ENCODE measurements at places on chromosomes 5 and 9.

DNA sequence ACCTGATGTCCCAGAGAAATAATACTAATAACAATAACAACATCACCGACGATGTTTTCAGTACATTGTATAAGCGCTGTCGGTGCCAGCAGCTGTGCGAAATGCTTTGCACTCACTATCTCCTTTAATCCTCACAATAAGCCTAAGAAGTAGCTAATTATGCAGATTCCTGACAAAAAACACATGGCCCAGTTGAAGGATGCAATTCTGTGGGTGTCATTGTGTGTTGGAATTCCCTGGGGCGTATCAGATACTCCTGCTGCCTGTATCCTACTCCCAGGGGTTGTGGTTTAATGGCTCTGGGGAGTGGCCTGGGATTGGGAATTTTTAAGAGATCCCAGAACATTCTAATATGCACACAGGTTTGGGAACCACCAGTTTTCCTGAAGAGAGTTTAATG is 154.0 kb downstream of the RGS3 start:
- no peak for DNase-seq

- DNase-seq, result peak; percentile 51
Measured at GRCh38 chr9:133994353-133995011, 2.4 kb upstream of the VAV2 start.

DNA sequence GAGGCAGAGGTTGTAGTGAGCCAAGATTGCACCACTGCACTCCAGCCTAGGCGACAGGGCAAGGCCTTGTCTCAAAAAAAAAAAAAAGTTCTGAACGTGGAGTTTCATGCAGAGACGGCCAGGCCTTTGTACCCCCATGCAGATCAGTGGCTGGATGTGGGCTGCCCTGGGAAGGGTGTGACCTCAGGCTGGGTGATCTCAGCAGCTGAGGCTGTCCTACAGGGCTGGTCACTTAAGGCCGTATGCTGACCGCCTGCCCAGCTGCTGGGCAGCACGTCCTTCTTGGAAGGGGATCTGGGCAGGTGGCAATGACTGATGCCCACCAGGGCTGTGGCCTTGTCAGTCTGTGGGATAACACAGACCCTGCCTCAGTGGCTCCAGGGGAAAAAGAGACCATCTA is 37.2 kb upstream of the GRHPR start:
- DNase-seq, result no peak

- no peak for DNase-seq
Measured at GRCh38 chr5:81147886-81148571, 85.1 kb upstream of the CKMT2 start.

DNA sequence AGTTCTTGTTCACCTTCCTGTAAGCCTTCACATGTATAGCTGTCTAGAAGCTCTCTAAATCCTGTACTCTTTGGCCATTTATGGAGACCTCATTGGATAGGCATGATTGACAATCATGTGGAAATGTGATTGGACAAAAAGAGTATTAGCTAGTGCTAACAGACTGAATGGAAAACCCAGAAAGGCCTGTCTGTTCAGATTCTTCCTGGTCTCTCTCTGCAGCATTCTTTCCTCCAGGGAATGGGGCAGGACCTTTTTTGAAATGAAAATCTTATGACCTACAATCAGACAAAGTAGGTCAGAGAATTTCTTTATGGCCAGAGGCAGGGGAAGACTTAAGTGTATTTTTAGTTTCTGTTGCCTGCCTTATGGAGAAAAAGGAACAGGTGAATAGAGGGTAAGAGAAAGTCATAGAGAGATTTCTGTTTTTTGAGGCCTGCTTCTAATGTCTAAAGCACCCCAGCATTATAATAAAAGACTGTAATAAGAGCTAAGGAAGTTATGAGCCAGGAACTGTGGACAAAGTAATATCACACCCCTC is 152.4 kb upstream of the CCDC152 start:
- DNase-seq, result no peak

GRCh38 chr5:172005708-172006320 is 624 bp downstream of the FBXW11 start:
- DNase-seq, result peak; percentile 12

DNA sequence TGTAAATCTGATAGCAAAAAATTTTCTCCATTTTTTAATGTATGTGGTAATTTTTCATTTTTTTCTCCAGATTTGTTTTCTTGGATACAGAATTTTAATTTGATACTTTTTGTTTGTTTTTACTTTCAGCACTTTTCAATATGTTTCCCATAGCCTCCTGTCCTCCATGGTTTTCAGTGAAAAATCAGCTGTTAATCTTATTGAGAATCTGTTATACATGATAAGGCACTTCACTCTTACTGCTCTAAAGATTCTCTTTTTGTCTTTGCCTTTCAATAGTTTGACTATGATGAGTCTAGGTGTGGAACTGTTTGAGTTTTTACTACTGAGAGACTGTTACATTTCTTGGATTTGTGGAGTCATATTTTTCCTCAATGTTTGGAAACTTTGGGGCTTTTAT is 455.7 kb upstream of the NUDT12 start:
- DNase-seq, result no peak

DNA sequence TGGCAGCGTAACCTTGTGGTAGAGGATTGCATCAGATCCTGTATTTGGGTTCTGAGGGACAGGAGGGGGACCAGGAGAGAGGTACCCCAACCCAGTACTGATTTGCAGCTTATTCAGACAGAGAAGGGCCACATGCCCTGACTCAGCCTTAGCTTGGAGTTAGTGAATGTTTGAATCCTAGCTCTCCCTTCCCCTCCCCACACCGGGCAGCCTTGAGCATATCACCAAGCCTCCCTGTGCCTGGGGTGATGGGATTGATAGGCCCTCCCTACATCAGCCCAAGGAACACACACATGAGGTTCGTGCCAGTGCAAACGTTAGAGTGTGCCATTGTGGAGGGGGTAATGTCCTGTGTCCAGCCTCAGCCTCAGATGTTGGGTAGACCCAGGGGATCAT is 71.9 kb downstream of the AMBP start:
- DNase-seq, result no peak

DNA sequence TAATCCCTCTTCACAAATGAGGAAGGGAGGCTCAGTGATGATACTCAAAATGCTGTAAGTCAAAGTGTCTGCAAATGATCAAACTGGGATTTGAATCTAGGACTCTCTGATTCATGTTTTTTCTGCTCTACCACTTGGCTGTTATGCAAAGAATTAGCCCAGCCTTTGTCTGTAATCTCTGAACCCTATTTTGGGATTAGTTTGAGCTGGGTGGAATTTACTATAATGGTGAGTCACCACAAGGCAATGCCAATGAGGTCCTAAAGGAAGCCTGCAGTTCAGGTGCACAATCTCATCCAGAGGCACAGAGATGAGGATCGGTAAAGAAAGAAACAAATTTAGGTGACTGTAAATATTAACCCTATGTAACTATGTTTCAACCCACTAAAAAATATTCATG is 29.2 kb downstream of the RFK start:
- no peak for DNase-seq

GRCh38 chr5:150340614-150341255 is 16.8 kb upstream of the TCOF1 start:
- no peak for DNase-seq

- no peak for DNase-seq
Measured at GRCh38 chr5:149563466-149563865, 12.2 kb upstream of the CSNK1A1 start.

DNA sequence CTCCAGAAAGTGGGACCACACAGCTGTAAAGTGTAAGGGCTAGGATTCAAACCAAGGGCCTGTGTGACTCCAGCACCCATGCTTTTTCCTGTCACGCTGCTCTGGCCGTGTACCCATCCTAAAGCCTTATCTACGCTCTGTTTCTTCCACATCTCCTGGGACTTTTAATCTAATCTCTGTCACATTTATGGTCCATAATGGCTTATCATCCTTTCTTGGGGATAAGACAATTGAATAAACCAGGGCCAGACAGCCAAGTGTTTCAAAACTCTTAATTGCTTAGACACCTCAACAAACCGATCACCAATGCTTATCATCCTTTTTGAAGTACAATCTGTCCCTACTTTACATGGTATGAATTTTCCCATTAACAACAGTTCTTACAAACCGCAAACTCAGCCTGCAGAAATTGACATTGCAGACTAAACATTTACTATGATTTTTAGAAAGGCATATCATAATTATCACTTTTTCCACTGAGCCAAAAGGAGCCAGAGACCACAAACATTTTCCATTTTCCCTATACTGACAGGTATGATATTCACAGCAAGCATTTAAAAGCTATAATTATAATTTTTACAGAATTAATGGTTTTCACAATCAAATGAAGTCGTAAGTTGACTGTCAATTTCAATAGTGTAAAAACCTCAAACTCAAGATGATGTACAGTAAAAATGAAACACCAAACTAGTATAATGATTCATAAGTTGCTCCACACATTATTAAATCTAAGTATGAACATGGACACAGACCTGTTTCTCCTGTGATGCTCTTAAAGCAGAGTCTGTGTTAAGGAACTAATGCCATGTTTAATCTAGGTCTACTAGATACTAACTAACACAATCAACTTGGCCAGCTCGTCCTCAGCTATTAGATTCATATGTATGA is 99.5 kb downstream of the FBXW11 start:
- DNase-seq, result no peak

GRCh38 chr5:154446195-154447088 is 645 bp downstream of the SAP30L start:
- DNase-seq, result peak; percentile 21

DNA sequence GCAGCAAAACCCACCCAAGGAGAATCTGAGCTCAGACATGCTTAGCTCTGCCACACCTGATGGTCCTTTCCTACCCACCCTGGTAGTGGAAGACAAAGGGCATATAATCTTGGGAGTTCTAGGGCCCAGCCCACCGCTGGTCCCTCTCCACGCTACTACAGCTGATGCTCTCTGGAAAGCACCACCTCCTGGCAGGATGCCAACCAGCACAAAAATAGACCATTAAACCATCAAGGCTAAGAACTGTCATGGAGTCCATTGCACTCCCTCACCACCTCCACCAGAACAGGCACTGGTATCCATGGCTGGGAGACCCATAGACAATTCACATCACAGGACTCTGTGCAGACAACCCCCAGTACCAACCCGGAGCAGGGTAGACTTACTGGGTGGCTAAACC is 111.0 kb upstream of the IL7R start:
- no peak for DNase-seq

DNA sequence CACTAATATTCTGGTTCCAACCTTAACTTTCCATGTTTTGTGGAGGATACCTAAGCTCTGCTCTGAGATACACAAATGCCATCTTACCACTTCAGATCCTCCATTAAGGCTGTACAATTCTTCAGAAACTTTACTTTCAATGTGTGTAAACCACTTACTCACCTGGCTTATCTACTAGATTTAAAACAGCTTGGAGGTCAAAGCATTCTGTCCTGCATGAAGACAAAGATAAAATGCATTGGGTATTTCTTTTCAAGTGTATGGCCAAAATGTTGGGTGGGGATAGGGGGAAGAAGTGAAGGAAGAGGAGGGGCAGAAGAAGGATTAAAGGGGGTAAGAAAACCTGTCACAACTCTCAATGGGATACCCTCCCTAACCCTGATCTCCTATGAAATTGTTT is 939 bp downstream of the GOLGA1 start:
- DNase-seq, result no peak

DNA sequence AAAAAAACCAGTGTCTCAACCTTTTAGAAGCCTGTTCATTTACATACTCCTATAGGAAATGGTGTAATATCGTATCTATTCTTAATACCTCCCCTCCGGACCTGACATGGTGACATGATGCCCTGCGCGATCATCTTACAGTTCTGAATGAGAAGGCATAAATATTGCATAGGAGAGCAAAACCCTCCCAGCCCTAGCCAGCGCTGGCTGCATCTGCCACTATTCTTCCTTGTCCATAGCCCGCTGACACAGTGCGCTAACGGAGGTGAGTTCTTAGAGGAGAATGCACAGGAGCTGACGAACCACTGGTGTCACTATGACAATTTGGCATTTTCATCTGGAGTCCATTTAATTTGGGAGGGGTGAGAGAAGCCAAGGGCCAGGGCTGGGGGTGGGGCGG is 290.1 kb downstream of the EFNA5 start:
- no peak for DNase-seq

- no peak for DNase-seq
Measured at GRCh38 chr5:133697536-133698258, 85.4 kb upstream of the FSTL4 start.

DNA sequence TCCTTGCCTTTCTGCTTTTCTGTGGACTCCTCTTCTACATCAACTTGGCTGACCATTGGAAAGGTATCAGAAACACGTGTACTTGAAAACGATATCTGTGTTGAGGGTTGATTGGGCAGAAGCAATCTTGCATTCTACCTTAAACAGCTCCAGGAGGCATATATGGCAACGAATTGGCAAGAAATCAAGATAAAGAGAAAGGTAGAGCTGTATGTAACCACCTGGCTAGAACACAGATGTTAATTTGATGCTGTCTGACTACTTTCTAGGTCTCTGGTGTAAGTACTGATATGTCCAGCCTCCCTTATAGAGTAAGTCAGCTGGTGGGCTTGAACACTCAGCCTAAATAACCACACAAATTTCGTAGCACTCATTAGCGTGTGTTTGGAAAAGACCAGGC is 1.3 kb downstream of the MAN1B1 start:
- no peak for DNase-seq

GRCh38 chr9:70602321-70603019 is 188.0 kb upstream of the KLF9 start:
- peak; percentile 23 for DNase-seq

DNA sequence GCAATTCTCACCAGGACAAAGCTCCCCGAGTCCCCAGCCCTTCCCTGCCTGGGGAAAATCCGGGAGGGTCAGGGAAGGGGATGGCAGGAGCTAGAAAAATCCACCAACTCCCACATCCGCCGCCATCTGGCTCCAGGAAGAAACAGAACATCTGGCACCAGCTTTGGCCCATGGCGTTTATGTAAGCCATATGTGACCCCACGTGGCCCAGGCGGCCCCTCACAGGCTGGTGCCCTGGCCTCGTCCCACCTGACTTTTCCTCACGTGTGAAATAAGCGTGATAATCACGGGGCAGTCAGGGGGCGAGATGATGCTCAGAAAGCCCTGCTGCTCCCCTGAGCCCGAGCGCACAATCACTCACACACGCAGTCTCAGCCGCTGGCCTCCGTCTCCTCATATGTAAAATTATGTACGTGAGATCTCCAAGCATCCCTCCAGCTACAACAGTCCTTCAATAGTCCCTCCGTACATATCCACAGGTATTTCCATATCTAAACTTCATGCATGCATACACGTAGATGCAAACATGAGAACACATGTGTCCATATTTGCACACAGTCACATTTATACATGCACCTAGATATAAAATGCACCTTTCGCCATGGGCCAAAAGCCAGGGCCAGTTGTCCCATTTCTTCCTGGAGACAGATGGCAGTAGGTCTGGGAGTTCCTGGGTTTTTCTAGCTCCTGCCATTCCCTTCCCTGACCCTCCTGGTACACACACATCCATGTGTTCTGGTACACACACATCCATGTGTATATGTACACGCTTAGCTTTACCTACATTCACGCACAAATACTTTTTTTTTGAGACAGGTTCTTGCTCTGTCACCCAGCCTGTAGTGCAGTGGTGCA is 28.9 kb downstream of the PLPP7 start:
- no peak for DNase-seq

DNA sequence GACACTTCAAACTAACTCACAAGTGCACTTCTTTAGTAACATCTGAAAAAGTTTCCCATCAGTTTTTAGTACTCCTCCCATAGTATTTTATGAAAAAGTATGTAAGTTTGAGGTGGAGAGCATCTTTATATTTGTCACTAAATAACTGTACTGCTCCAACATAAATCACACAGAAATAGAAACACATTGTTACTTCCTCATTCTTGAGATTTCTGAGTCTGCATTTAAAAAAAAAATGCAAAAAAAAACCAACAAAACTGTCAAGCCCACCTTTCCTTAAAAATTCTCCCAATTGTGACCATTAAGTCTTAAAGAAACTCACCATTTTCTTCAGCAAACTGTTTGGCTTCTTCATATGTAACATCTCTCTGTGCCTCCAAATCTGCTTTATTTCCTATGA is 18.7 kb downstream of the RAB14 start:
- no peak for DNase-seq

Data from activated T-helper 1 cell treated with anti-CD3 and anti-CD28 coated beads, Interleukin-12 subunit alpha, Interleukin-12 subunit beta, Interleukin-2, Interleukin-4 antibody, amounts not matched to agents 30 ng/mL and 10 ng/mL and 1 ng/mL, durations not matched to agents 14 hours and 24 hours and 36 hours (primary cell).